ENCODE measurements at places on chromosomes 5 and 9.

DNA sequence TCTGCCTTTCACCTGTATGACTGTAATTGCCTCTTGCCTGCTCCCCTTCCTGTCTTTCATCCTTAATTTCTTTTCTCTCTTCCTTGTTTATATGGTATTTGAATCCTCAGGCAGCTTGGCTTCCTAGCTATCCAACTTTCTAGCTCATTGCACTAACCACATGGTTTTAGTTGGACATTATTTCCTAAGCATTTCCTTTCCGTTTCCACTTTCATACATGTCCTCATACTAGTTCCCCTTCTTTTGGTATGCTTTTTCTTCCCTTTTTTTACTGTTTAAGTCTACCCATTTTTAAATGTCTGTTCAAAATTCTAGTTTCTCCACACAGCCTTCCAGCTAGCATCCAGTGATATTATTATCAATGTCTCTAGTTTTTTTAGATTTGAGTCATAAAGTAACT is 6.6 kb downstream of the CWC27 start:
- DNase-seq = no peak

DNA sequence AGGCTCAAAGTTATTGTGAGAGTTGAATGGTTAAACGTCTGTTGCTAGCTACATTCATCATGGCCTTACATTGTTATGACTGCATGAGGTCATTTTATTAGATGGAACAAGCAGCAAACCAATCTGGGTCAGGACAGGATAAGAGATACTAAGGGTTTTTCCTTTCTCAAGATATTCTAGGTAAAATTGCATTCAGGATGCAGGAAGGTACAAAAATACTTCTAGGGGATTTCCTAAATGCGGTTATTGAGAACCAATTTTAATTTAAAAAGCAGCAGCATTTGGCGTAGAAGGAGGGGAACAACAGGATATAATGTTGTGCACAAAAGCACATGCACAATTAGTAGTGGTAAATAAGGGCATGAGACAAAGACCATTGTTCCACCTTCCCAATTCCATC is 39.2 kb upstream of the LURAP1L start:
- no peak for DNase-seq

GRCh38 chr5:59449905-59450644 is 443.5 kb downstream of the PDE4D start:
- DNase-seq = no peak

DNA sequence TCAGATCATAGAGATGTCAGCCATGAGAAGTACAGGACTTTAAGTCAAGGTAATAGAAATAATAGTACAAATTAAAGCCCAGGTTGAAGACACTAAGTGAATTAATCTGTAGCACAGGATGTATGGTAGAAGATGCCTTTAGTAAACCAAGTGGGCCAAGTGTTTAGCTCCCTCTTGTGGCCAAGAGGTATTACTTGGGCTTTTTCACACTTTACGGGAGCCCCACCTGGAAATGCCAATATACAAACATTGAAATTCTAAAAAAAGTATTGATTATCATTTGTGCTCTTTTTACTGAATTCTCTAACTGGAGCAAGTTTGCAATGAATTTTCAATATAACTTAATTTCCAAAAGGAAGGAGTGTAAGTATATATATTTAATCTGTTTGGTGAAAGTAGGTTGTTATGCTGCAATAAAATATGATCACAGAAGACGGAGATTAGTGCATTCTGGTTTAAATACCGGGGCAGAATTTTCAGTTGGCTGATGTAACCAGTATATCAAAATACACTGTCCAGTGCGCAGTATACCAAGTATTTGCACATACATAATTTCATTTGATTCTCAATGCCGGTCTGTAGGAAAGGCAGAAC is 84.7 kb downstream of the PARP8 start:
- DNase-seq = no peak

DNA sequence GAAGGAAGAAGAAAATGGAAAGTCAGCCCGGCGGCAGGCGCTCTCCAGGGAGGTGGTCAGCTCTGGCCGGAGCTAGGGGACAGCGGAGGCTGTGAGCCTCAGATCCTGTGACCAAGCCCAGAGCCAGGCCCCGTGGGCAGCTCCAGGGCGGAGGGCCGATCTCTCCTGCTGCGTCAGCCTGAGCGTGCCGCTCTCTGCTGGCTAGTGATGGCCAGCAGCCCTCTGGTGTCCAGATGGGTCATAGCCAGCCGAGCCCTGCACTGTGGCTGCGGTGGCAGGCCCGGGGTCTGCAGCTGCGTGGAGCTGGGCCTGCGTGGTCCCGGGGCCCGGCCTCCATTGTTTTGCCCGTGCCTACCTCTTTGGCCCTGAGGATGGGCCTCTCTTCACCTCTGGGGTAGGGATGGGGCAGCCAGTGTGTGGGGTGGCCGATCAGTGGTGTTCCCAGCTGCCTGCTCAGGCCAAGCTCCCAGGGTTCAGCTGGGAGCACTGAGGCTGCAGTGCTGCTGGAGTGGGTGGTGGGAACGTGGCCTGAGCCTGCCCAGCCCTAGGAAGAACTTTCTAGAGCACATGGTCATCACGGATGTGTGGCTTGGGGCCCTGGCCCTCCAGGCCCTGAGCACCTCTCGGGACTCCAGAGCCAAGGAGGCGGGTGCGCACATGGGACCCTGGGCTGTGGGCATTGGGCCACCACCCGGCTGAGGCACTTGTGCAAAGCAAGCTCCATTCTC is 17.1 kb upstream of the NRARP start:
- DNase-seq = no peak

- DNase-seq = no peak
Observed at GRCh38 chr9:18829873-18830272, 203.1 kb downstream of the SAXO1 start.

DNA sequence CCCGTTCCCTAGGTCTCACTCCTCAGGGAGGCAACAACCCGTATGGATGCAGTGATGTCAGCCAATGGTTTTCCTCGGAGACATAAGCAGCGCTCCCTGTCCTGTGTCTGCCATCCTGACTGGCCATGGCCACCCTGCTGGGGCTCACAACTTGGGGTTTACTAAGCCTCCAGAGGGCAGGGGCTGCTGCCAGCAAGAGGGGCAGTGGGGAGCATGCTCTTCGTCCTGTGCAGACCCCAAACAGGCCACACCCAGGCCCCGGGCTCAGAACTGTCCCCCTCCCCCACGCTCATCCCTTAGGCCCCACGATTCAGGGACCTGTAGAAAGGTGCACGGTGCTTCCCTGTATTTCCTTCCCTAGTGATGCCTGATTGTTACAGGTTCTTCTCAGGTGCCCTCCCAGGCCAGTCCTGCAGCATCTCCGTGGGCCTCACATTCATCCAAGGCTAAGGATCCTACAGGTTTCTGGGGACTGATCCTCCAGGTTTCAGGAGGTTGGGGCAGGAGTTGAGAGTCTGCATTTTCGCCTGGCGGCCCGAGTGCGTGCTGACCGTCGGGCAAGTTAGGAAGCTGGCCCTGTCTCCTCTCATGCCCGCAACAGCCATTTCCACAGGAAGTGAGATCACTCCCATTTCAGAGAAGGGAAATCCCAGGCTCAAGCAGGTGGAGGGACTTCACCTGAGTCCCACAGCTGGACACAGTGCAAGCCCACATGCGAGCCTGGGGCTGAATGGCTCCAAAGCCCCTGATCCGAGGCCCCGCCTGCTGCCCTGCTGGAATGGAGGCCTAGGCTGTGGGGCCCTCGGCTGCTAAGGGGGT is 217.6 kb downstream of the ROR2 start:
- DNase-seq = no peak

All from activated naive CD4-positive, alpha-beta T cell (primary cell).